ENCODE measurements at places on chromosomes 5 and 9. TPM values are rescaled to one million over a fixed set of nuclear protein-coding genes. Genes with fewer than 3 reads are reported as not detected.

IL33 gene
- not detected for total RNA-seq

- H3K4me3 ChIP-seq = no peak overlapping the region
- peaks cover 23% of the 10 kb centered on the region for H3K27me3 ChIP-seq
- no peak overlapping the region for H3K27ac ChIP-seq
- H3K36me3 ChIP-seq = no peaks in the 10 kb centered on the region
- H3K4me1 ChIP-seq = no peaks in the 10 kb centered on the region
- DNase-seq = no peak
These were observed 151.7 kb upstream of the SMIM23 start for GRCh38 chr5:171633776-171634470.

GRCh38 chr9:98101416-98101815, 17.6 kb downstream of the TRIM14 start:
- DNase-seq = no peak
- no peaks in the 10 kb centered on the region for H3K4me1 ChIP-seq
- peaks cover 1% of the 10 kb centered on the region for H3K36me3 ChIP-seq

GBGT1 gene
- total RNA-seq = 1.8 TPM

DNA sequence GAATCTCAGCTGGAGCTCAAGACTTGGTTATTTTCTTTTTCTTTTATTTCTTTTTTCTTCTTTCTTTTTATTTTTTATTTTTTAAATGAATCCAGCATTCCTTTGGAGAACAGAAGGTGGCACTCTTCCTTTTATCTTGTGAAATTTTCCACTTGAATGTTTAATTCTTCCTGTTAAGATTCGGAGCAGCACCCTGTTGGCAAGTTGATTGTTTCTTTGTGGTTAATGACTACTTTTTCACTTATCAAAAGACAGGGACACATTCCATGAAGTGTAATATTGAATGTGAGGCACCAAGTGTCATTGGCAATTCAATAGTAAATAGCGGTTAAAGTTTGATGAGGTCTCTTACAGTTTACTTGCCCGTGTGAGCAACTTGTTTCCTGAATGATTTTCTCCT, 240.5 kb upstream of the CHD1 start:
- H3K4me1 ChIP-seq = no peaks in the 10 kb centered on the region
- H3K36me3 ChIP-seq = no peaks in the 10 kb centered on the region
- no peak overlapping the region for H3K27ac ChIP-seq
- no peak overlapping the region for H3K4me3 ChIP-seq

GRCh38 chr9:121066850-121067249, 7.9 kb upstream of the CNTRL start:
- DNase-seq = no peak
- no peaks in the 10 kb centered on the region for H3K36me3 ChIP-seq
- no peaks in the 10 kb centered on the region for H3K4me1 ChIP-seq
- no peaks in the 10 kb centered on the region for H3K27me3 ChIP-seq

GPX3 gene
- 0.28 TPM for total RNA-seq

DNA sequence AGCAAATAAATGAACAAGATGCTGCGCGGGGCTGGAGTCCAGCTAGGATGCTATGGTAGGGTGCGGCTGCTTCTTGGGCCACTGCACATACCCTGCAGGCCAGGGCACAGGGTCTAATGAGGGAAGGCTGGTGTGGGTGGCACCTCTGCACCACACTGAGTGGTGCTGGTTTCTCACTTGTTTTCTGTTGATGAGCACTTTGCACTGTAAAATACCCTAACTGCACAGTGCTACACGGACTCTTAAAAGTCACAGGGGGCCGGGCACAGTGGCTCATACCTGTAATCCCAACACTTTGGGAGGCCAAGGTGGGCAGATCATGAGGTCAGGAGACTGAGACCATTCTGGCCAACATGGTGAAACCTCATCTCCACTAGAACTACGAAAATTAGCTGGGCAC, 52.7 kb upstream of the DMRT1 start:
- H3K36me3 ChIP-seq = no peaks in the 10 kb centered on the region
- H3K4me1 ChIP-seq = peaks cover 3% of the 10 kb centered on the region
- H3K27ac ChIP-seq = no peak overlapping the region
- no peak overlapping the region for H3K4me3 ChIP-seq
- no peak for DNase-seq

- H3K4me3 ChIP-seq = no peak overlapping the region
- H3K27me3 ChIP-seq = 0 out of 2 replicates have a peak, but pooled peaks cover 2% of the 10 kb centered on the region
- H3K36me3 ChIP-seq = no peaks in the 10 kb centered on the region
- no peak for DNase-seq
These were observed 96.5 kb upstream of the ADRA1B start for GRCh38 chr5:159819591-159820411.

C9 gene
- total RNA-seq = not detected

- no peaks in the 10 kb centered on the region for H3K27me3 ChIP-seq
- no peak overlapping the region for H3K27ac ChIP-seq
- H3K4me1 ChIP-seq = no peaks in the 10 kb centered on the region
- DNase-seq = peak; percentile 6
These were observed 184.0 kb downstream of the ACTL7B start for GRCh38 chr9:108671794-108672193.

GRCh38 chr9:108186642-108187395, 669.0 kb downstream of the ACTL7B start:
- peaks cover 4% of the 10 kb centered on the region for H3K4me1 ChIP-seq
- peak; percentile 72 for DNase-seq
- H3K27ac ChIP-seq = peak overlapping the region; percentile 5
- no peaks in the 10 kb centered on the region for H3K36me3 ChIP-seq
- H3K27me3 ChIP-seq = no peaks in the 10 kb centered on the region

- no peaks in the 10 kb centered on the region for H3K36me3 ChIP-seq
- H3K27ac ChIP-seq = no peak overlapping the region
- H3K27me3 ChIP-seq = no peaks in the 10 kb centered on the region
- H3K4me3 ChIP-seq = no peak overlapping the region
- DNase-seq = no peak
- peaks cover 3% of the 10 kb centered on the region for H3K4me1 ChIP-seq
These were observed 11.6 kb upstream of the RFK start for GRCh38 chr9:76405868-76406267.

DNA sequence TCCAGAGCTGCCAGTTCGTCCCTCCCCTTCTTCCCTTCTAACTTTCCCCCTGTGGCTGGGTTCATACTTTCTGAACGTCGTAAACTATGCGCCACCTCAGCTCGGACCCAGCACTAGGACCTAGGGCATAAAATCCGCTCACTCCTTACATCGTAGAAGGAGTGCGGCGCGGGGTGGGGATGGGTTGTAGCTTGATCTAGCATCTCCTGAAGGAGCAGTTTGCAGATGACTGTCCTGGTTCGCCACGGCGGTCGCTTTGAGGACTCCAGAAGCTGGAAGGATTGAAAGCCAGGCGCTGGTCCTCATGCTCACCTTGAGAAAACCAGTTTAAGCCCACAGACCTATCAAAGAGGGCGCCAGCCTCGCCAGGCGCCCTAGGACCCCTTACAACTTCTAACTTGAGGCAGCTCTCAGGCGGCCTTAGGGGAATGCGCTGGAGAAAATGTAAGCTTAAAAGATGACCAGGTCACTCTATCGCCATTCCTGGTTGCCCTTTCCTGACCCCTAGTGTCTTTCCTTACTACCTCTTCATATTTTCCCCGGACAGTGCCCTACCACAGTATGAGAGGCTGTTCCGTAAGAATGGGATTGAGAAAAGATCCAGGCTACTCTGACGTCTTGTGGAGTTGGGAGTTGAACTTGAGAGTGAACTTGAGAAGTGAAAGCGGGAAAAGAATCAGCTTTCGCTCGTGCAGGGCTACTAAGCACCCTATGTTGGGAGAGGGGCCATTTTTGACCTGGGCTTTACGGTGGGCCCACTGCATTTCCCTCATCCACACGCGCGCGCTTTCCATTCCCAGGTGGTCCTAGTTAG, 2.8 kb downstream of the RORB start:
- H3K27ac ChIP-seq = no peak overlapping the region
- no peak for DNase-seq
- H3K4me1 ChIP-seq = no peaks in the 10 kb centered on the region
- no peak overlapping the region for H3K4me3 ChIP-seq

DNA sequence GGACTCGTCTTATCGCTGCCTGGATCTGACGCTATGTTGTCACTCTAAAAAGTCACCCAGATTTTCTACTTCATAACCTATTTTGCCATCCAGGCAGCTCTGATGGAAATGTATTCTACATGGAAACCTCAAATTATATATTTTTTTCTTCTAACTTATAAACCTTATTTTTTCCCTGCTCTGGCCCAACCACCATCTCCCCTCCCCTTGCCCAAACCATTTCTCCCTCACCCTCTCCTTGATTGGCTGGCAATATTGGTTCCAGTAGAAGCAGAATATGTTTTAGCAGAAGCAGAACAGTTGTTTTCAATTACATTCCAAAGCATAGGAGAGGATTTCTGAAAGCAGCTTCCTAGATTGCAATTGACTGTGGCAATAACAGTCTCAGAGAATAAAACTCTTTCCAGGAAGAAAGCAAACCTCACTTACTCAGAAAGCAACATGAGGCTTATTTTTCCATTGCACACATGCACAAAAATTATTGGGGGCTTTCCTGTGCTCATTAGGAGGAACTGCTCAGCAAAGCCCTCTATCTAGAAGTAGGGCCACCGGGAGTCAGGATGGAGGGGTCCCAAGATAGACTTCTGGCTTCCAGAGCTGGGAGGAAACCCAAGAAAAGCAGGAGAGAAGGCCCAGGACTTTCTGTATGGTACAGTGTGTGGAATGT, 191.8 kb downstream of the ESM1 start:
- H3K36me3 ChIP-seq = no peaks in the 10 kb centered on the region
- peak; percentile 34 for DNase-seq
- H3K27ac ChIP-seq = no peak overlapping the region
- no peaks in the 10 kb centered on the region for H3K27me3 ChIP-seq

DNA sequence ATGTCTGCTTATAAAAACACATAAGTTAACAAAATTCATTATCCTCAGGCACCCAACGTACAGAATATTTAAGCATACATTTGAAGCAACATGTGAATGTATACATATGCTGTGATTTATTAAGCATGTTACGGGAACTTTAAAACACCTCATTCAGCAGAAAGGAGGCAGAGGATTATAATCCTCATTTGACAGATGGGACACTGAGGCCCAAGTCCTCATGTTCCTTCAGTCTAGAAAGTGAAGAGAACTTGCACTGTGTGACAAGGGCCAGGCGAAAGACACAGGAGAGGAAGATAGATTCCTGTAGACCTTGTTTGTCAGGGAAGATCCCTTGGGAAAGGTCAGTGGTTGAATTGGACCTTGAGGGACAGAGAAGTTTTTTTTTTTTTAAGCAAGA, 7.6 kb upstream of the PSMD5 start:
- H3K4me1 ChIP-seq = no peaks in the 10 kb centered on the region
- peaks cover 2% of the 10 kb centered on the region for H3K36me3 ChIP-seq
- no peak overlapping the region for H3K27ac ChIP-seq
- no peaks in the 10 kb centered on the region for H3K27me3 ChIP-seq

DNA sequence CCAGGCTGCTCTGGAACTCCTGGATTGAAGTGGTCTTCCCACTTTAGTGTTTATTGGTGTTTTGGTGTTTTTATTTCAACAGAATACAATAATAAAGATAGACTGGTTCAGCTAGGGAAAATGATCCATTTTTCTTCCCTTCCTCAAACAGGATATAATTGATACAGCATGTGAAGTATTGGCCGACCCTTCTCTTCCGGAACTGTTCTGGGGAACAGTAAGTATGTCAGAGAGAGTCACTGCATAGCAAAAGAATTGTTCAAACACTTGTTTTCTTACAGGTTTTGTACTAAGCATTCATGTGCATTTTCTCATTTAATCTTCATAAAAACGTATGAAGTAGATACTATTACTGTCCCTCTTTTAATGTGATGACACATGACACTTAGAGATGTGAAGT, 31.6 kb downstream of the NUP188 start:
- no peaks in the 10 kb centered on the region for H3K4me1 ChIP-seq
- no peak overlapping the region for H3K4me3 ChIP-seq
- no peaks in the 10 kb centered on the region for H3K27me3 ChIP-seq
- DNase-seq = no peak

DNA sequence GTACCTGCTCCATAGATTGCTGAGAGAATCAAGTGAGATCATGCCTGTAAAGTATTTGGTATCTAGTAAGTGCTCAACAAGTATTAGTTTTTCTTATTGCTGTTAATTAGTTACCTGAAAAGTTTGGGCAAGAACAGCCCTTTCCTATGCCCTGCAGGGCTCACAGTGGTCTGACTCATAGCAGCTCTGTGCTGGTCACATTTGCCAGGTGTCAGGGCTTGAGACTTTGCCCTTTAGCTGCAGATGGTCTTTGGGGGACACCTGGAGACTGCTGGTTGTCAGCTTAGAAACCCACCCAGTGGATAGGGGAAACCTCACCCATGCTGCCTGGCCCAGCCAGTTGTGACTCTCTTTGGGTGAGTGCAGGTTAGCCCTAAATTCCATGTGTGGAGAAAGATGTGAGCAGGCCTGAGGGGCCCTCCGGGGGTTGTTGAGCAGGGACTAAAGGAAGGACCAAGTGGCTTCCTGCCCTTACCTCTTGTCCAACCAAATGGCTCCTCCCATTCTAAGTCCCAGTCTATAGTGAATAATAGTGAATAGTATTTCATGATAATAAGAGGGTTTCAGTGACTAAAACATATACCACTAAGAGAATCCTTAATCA, 9.0 kb downstream of the COL27A1 start:
- no peaks in the 10 kb centered on the region for H3K27me3 ChIP-seq
- no peak overlapping the region for H3K4me3 ChIP-seq
- H3K36me3 ChIP-seq = peaks cover 12% of the 10 kb centered on the region

- H3K27me3 ChIP-seq = no peaks in the 10 kb centered on the region
- H3K36me3 ChIP-seq = no peaks in the 10 kb centered on the region
- peak; percentile 17 for DNase-seq
- H3K4me3 ChIP-seq = no peak overlapping the region
- no peak overlapping the region for H3K27ac ChIP-seq
- no peaks in the 10 kb centered on the region for H3K4me1 ChIP-seq
These were observed 9.9 kb upstream of the SPIN1 start for GRCh38 chr9:88378317-88378716.

- H3K36me3 ChIP-seq = peaks cover 21% of the 10 kb centered on the region
- H3K27ac ChIP-seq = no peak overlapping the region
- no peak overlapping the region for H3K4me3 ChIP-seq
- H3K27me3 ChIP-seq = no peaks in the 10 kb centered on the region
These were observed 28.2 kb downstream of the EXOC3 start for GRCh38 chr5:470961-471749.

- H3K36me3 ChIP-seq = no peaks in the 10 kb centered on the region
- 0 out of 2 replicates have a peak, but pooled peaks cover 2% of the 10 kb centered on the region for H3K4me1 ChIP-seq
- H3K27me3 ChIP-seq = no peaks in the 10 kb centered on the region
- DNase-seq = no peak
These were observed 194.0 kb upstream of the KLF4 start for GRCh38 chr9:107683566-107683965.

OR1J2 gene
- not detected for total RNA-seq

- DNase-seq = no peak
- no peak overlapping the region for H3K27ac ChIP-seq
- H3K36me3 ChIP-seq = no peaks in the 10 kb centered on the region
- H3K27me3 ChIP-seq = no peaks in the 10 kb centered on the region
These were observed 243.0 kb upstream of the PTPRD start for GRCh38 chr9:10855847-10856246.

- H3K4me1 ChIP-seq = no peaks in the 10 kb centered on the region
- H3K36me3 ChIP-seq = no peaks in the 10 kb centered on the region
- H3K4me3 ChIP-seq = no peak overlapping the region
- no peak overlapping the region for H3K27ac ChIP-seq
These were observed 10.1 kb upstream of the PLPPR1 start for GRCh38 chr9:101018467-101018866.

JAKMIP2 gene
- not detected for total RNA-seq

GRCh38 chr9:114919611-114920010, 10.8 kb downstream of the TNFSF8 start:
- peaks cover 51% of the 10 kb centered on the region for H3K27me3 ChIP-seq
- H3K4me3 ChIP-seq = no peak overlapping the region
- H3K27ac ChIP-seq = no peak overlapping the region

GRCh38 chr9:136160995-136161610, 42.4 kb upstream of the TMEM250 start:
- H3K36me3 ChIP-seq = no peaks in the 10 kb centered on the region
- H3K27me3 ChIP-seq = peaks cover 59% of the 10 kb centered on the region
- no peak for DNase-seq
- no peak overlapping the region for H3K4me3 ChIP-seq
- no peaks in the 10 kb centered on the region for H3K4me1 ChIP-seq

CRHBP gene
- total RNA-seq = not detected
